Hepatic stellate cell (primary cell): ENCODE measurements at places on chromosomes 4 and X.

DNA sequence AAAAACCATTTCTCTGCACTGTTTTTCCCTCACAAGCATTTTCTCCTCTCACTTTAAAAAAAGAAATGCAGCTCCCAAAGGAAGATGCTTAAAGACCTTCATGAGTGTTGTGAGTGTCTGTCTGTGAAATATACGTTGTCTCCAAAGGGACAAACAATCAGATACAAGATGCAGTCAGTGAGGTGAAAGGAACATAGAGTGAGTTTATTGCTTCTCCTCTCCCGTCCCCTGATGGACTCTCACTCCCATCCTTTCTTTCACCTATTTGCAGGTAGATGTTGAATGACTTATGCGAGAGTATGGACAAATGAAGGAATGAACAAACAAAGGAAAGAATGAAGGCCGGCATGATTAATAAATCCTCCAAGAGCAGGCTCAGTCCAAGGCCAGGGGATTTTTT, 561.2 kb upstream of the DIPK2B start:
- no peak for DNase-seq

GRCh38 chrX:123698979-123699520, 33.8 kb downstream of the THOC2 start:
- DNase-seq = no peak

DNA sequence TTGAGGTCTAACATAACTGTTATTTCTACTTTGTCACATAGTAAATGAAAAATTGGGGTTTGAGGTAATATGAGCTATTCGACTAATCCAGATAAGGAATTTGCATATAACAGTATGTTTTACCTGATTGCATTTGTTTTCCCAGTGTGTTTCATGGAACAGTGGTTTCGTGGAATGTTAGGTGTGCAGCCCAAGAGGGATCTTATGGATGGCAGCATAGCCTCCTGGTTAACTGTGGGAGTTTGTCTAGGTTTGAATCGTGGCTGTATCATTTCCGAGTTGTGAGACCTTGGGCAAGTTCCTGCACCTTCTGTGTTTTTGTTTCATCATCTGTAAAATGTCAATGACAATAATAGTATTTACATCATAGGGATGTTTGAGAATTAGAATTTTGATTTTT, 7.9 kb downstream of the BMPR1B start:
- DNase-seq = no peak

GRCh38 chr4:39279416-39279815, 86.7 kb downstream of the RFC1 start:
- no peak for DNase-seq

GRCh38 chr4:33296876-33297455, 2576.8 kb downstream of the PCDH7 start:
- DNase-seq = no peak

DNA sequence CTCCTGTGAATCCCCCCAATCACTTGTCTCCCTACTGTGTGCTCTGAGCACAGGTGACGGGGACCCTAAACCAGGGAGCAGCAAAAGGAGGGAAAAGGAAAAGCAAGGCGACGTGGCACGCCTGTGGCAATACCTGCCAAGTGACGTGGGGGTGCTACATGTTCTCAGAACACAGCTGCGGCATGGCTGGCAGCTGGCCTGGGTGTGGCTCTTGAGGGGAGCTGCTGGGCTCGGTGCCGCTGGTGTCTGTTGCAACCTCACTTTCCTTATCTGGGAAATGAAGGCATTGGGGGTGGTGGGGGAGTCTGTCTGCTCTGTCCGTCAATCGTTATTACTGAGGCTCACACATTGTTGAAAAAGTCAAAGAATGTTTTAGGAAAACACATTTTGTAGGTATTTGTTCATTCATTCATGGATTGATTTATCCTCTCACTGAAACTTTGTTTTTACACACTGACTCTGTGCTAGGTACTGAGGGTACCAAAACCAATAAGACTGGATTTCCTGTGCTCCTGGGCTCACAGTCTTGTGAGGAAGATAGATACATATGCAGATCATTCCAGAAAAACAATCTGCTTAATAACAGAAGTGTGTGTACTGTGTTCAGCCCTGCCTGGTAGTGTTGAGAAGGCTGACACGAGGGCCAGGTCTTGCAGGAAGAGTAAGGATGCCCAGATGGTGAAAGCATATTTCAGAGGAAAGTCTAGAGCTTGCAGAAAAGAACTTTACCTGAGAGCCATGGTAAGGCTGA, 217.6 kb downstream of the PTTG2 start:
- no peak for DNase-seq
